ENCODE measurements at places on chromosomes 3 and 15. TPM values are rescaled to one million over a fixed set of nuclear protein-coding genes. Genes with fewer than 3 reads are reported as not detected.

CKMT1B gene
- total RNA-seq = 1.3 TPM

SRGAP3 gene
- total RNA-seq = 2.5 TPM

SPATA12 gene
- not detected for total RNA-seq

MB21D2 gene
- total RNA-seq = 9.3 TPM

SLC2A2 gene
- not detected for total RNA-seq

ZNF774 gene
- 1.5 TPM for total RNA-seq

LIPH gene
- total RNA-seq = not detected

NRROS gene
- 8.2 TPM for total RNA-seq

SETMAR gene
- 30.3 TPM for total RNA-seq

GPR160 gene
- total RNA-seq = 2.4 TPM

NFKBIZ gene
- total RNA-seq = 103 TPM

CCNL1 gene
- 96.3 TPM for total RNA-seq

ATP13A3 gene
- 80.2 TPM for total RNA-seq

LRRC3B gene
- total RNA-seq = under 0.01 TPM

NPAP1 gene
- not detected for total RNA-seq

Data from esophagus muscularis mucosa (tissue), 4 donors.